Calu3 (cell line): ENCODE measurements at places on chromosomes 13 and 19.

GRCh38 chr19:1780272-1780958 is 27.1 kb downstream of the ONECUT3 start:
- peak; percentile 53 for DNase-seq

DNA sequence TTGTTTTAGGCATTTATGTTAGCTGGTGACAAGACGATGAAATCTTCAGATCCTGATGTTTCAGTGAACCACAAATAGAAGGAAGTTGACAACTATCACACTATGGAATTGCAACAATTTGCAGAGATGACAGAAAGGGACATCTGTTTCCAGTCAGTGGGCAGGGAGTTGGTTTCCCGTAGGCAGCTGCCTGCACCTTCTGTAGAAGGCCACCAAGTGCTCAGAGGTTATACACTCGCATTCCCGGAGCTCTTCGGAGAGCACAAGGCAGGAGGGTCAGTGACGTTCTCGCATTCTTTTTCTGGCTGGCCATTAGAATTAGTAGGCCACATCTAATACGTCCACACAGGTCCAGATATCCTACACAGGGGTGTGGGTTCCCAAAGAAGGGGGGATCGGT is 129.4 kb downstream of the SHISA2 start:
- DNase-seq = no peak

GRCh38 chr19:39845584-39845932 is 621 bp downstream of the FBL start:
- peak; percentile 39 for DNase-seq

GRCh38 chr13:44093607-44094564 is 214.2 kb downstream of the LACC1 start:
- no peak for DNase-seq

DNA sequence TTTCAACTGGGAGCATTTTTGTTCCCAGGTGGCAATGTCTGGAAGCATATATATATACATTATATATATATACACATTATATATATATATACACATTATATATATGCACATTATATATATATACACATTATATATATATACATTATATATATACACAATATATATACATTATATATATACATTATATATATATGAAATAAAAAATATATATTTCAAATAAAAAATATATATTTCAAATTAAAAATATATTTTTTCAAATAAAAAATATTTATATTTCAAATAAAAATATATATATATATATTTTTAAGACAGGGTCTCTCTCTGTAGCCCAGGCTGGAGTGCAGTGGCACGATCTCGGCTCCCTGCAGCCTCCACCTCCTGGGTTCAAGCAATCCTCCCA is 61.5 kb downstream of the ADGRE1 start:
- DNase-seq = no peak
